ENCODE measurements at places on chromosomes 16 and 17.

GRCh38 chr16:15865742-15866141 is 8.9 kb upstream of the MYH11 start:
- DNase-seq: no peak

DNA sequence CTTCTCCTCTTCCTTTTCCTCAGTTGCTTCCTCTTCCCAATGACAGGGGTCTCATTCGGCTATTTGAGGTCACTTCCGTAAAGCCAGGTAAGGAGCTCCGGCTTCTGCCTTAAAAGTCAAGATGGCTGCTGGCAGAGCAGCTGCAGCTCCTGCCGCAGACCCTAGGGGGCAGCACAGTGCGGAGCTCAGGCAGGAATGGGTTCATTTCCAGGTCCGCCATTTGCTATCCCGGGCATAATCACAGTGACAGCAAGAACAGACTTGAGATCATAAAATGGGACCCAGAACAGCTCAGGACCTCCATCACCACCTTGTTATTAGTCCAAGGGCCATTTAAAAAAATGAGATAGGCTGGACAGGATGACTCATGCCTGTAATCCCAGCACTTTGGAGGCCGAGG is 199.5 kb downstream of the ZNF18 start:
- no peak for DNase-seq

GRCh38 chr17:11671126-11671525 is 72.9 kb downstream of the DNAH9 start:
- DNase-seq: no peak

DNA sequence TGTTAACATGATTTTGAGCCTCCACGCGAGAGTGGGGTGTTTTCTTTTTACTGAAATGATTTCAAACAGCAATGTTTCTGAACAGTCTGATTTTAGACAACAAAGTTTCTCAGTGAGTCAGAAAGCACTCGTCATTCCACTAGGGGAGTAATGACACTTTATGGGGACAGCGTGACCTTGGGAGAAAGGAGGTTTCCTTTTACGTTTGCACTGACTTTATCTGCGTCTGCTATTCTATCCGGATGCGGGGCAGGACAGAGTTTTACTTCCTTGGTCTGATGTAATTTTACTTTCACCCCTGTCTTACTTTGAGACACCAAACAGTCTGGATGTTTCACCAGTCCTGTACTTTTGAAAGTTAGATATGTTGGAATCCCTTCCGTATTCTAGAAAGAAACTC is 20.7 kb downstream of the SLC47A1 start:
- no peak for DNase-seq

- DNase-seq: no peak
Observed at GRCh38 chr16:84791088-84791487, 28.7 kb upstream of the CRISPLD2 start.

GRCh38 chr17:13638855-13639458 is 37.2 kb upstream of the HS3ST3A1 start:
- no peak for DNase-seq

GRCh38 chr16:84053237-84053636 is 10.6 kb upstream of the SLC38A8 start:
- no peak for DNase-seq

DNA sequence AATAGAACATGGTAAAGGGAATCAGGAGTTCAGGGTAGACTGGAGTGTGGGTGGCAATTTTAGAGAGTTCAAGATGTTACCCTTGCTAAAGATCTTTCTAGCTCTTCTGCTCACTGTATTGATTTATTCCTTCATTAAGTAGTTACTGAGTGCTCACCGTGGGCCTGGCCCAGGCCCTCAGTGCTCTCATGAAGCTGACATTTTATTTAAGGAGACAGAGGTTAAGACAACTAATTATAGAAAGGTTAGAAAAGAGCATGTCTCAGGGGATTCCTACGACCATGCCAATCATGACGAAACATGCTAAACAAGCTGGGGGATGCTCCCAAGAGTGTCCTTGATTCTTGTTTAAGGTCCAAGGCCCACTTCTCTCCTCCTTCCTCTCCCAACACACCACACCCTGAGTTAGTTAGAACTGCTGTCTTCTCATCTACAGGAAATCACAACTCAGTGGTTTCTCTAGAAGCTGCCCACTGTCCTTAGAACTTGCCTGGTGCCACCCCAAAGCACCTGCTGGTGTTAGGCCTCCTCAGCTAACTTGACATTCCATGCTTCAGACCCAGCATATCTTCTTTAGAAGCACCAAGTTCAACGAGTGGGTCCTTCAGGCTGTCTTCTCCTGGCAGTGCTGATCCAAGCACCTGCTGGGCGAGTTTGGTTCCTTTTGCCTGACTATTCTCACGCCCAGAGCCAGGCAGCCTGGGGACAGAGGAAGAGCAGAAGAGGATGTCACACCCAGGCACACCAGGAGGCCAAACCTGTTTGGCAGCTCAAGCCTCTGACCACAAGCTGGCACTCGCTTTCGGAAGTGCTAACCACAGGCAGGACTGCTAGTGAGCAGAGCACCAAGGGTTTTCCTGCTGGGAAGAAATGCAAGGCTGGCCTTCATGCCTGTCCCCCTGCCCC is 79.0 kb downstream of the GAS7 start:
- DNase-seq: no peak

All from stimulated activated CD4-positive, alpha-beta T cell treated with anti-CD3 and anti-CD28 coated beads, TNF-alpha, amount 100 ng/mL, for 4 hours (primary cell).